Type B pancreatic cell (in vitro differentiated cells): ENCODE measurements at places on chromosomes 4 and X.
A peak's percentile ranks its signal among the peaks of the same experiment; 100 is the strongest.

- DNase-seq, result no peak
Observed at GRCh38 chrX:69133921-69134542, 31.2 kb downstream of the PJA1 start.

- DNase-seq, result no peak
Observed at GRCh38 chrX:129717892-129718291, 20.9 kb upstream of the XPNPEP2 start.

- DNase-seq, result no peak
Observed at GRCh38 chr4:84324303-84325245, 174.5 kb downstream of the NKX6-1 start.

DNA sequence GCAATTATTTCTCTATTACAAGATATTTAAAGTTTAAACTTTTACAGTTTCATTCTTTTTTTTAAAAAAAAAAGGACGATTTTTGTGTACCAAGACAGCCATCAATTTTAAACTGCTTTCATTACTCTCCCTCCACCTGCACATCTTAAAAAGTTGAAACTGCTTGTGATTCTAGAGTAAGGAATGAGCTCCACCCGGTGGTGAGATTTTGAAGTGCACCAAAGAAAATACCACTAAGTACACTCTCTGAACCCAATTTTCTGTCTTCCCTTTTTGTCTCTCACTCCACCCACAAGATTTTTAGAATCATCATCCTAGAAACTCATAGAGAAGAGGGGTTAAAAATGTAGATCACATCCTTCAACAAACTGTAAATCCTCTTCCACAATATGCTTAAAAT, 91.3 kb upstream of the WDR44 start:
- no peak for DNase-seq

- DNase-seq, result no peak
Observed at GRCh38 chr4:10240691-10241090, 124.1 kb upstream of the WDR1 start.

GRCh38 chr4:87633243-87633642, 16.8 kb upstream of the DMP1 start:
- DNase-seq, result no peak

- no peak for DNase-seq
Observed at GRCh38 chr4:60589425-60589824, 610.7 kb upstream of the ADGRL3 start.

- no peak for DNase-seq
Observed at GRCh38 chr4:77913348-77913747, 50.7 kb downstream of the MRPL1 start.

- DNase-seq, result no peak
Observed at GRCh38 chrX:41045960-41046567, 39.2 kb upstream of the USP9X start.

DNA sequence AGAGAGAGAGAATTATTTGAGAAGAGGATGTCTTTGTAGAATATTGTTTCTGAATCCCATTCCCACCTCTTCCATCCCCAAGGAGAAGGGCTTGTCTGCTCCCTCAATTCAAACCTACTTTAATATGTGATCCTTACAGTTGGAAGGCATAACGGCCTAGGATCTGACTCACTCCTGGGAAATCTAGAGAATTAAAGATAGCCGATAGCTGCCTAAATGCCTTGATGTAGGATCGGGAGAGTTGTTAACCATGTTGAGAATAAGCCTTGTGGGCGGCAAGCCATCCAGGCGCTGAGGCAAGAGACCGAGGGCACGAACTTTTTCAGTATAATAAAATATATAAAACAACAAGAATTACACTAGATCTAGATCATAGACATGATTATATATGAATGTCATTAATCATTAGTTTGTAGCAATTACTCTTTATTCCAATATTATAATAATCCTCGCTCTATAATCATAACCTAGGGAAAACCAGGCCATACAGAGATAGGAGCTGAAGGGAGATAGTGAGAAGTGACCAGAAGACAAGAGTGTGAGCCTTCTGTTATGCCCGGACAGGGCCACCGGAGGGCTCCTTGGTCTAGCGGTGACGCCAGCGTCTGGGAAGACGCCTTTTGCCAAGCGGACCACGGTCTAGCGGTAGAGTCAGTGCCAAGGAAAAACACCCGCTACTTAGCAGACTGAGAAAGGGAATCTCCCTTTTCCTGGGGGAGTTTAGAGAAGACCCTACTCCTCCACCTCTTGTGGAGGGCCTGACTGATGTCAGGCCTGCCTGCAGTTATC, 13.5 kb downstream of the EMCN start:
- DNase-seq, result no peak

GRCh38 chrX:9160698-9161329, 126.9 kb upstream of the FAM9B start:
- no peak for DNase-seq

DNA sequence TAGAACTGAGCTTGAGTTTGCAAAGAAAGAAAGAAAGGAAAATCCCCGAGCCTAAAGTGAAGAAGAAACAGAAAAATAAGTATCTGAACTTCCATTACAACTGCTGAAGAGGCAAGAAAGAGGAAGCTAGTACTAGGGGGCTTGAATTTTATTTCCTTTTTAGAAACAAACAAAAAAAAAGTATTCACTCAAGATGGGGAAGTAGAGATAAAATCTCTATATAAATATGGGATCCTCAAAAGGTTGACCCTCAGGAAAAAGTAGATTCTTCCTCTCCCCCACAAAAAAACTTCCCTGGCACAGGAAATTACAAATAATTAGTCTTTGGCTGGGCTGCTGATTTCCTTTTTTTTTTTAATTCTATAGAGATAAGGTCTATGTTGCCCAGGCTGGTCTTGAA, 16.0 kb downstream of the LRBA start:
- DNase-seq, result no peak

DNA sequence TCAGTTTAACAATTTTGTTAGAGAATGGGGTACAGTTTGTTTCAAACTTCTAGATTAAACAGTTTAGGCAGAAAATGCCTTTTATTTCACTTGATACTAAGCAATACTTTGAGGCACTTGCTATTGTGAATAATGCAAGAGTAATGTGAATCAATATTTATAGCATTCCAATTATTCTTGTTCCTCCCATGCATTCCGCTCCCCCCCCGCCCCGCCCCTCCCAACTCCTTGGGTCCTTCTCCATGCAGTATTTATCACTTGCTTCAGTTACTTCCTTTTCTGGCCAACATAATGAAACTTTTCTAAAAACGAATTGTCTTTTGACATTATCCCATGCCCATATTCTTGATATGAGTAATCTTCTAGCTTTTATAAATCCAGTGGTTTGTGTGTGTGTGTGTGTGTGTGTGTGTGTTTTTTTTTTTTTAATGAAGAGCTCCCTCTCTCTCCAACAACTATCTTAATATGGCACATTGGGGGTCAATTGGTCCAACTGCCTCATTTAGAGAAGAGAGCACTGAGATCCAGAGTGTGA, 1.6 kb downstream of the BANK1 start:
- DNase-seq, result no peak

DNA sequence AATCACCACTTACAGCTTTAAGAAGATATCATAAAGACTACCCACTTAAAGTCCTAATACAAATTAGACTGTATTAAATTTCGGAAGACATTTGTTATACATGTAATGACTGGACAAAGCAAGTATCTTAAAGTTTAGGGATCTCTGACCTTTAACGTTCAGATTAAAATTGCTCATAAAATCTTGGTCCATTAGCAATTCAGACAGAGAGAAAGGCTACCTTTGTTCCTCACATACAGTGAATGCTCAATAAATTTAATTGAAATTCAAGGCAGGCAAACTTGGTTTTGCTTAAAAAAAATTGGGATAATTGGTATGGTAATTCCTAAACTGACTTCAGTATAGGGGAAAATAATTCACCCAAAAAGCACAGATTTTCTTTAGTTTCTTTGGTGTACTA, 285.9 kb upstream of the EMCN start:
- no peak for DNase-seq

- peak; percentile 76 for DNase-seq
Observed at GRCh38 chr4:76585897-76586360, 150.9 kb downstream of the SHROOM3 start.

DNA sequence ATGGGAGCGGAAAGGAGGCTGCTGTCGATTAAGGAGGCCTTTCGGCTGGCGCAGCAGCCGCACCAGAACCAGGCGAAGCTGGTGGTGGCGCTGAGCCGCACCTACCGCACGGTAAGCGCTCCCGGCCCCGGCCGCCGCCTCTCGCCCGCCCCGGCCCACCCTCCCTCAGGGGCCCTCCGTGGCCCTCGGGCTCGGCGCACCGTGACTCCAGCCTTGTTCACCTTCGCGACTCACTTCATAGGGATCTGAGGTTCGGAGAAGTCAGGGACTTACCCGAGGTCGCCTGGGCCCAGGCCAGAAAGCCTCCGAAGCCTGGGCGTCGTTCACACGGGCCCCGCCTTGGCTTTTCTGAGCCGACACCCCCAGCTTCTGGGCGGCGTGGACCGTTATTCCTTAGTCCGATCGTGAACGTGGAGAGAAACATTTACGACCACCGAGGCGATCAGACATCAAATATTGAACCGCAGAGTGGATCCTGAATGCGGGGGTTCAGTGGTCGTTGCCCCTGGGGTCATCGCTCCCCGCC, 362 bp downstream of the NCAPG start:
- no peak for DNase-seq

DNA sequence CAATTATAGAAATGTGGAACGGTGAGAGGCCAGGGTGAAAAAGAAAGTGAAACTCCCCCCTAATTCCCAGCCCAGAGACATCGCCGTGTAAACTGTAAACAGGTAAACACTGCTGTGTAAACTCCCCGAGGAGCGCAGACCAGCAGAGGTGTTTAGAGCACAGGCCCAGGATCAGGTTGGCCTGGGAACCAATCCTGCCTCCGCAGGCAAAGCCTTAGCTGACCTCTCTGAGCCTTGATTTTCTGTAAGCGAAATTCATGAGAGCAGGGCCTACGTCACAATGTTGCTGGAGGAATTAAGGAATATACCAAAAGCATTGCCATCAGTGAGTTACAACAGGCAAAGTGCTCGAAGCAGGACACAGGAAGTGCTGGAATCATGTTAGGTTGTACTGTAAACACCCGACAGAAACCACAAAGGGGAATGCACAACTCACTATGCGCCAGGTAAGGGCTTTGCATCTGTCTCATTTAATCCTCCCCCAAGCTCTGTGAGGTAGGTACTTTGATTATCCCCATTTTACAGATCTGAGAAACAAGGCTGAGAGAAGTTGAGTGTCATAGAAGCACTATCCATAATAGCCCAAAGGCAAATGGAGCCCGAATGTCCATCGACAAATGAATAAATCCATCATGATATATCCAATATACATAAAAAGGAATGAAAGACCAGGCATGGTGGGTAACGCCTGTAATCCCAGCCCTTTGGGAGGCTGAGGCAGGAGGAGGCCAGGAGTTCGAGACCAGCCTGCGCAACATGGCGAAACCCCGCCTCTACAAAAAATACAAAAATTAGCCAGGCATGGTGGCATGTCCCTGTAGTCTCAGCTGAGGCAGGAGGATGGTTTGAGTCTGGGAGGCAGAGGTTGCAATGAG, 30.7 kb upstream of the KIAA0232 start:
- no peak for DNase-seq

DNA sequence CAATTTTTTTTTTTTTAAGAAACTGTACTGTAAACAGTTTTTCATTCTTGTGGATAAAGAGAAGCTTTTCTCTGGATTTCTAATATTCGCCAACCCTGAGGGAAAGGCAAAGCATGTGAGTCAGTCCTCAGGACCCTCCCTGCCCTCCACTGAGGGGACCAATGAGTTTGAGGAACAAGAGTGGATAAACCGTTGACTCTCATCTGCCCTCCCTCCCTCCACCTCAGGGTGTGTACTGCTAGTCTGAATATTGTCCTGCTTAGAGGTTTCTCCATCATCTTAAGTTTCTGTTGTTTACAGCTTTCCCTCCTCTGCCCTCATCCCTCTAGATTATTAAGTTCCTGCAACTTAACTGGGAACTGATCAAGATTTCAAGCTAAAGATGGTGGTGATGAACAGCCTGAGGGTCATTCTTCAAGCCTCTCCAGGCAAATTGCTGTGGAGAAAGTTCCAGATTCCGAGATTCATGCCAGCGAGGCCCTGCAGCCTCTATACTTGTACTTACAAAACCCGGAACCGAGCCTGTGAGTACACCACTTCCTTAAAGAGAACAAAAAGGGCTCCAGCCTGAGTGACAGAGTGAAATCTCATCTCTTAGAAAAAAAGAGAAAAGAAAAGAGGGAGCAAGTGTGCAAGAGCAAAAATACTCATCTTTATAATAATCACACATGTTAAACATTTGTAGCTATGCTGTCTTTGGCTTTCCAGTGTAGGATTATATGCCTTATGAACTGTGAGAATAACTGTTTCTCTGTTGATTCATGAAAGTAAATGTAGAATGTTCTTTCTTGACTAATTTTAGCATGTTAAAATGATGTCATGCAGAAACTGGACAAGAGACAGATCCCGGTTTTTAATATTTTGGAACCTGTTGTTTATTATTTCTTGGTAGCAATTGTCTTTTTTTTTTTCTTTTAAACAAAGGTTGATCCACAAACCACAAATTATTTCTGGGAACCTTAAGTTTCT, 11.9 kb downstream of the CA5B start:
- no peak for DNase-seq

- no peak for DNase-seq
Observed at GRCh38 chrX:103356130-103356798, at the start of gene TCEAL9. TSS of gene TCEAL9 (plus strand) at chrX:103356506. CDS start at chrX:103357685, 1,179 bp downstream.

DNA sequence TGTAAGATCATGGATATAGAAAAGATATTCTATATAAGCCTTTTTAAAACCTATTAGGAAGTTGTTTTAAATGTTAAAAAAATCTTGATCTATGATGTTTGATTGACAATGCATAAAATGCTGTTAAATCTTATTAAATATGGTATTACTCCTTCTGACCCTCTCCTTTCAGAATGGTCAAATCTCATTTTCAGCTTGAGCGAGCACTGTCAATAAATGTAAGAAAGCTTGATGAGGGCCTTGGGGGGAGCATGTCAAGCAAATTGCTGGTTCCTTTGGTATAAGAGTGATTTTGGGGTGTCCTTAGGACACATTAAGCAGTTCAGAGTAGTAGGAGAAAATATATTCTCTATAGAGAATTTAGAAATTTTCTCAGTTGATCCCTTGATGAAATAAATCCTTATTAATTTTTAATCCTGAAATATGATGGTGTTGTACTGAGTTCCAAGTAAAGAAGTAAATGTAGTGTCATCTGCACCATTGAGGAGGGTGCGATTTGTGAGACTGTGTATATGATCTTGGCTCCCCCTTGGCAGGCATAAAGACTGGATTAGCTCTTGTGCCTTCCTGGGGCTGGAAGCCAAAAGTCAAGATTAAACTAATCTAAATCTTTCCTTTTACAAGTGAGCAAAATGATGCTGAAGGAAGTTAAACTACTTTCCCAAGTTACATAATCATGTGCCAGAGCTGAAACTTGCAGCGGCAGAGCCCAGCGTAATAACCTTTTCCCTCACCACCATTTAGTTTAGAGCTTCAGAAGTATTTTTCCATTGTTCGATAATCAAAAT, 82.6 kb upstream of the ANK2 start:
- no peak for DNase-seq

DNA sequence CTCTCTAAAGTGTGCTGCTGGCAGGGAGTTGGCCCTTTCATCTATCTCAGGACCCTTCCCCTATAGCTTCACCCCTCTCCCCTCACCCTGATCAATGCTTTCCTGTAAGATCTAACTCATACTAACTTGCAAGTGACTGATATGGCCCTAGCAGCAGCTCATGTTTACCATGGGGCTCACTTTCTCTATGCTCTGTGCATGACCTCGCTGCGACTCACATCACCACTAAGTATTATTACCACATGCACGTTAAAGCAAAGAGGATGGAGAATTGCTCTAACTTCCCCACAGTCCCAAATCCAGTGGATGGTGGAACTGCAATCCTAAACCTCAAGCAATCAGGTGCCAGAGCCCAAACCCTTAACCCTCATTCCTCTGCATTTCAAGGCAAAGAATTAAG, 626.6 kb downstream of the MID1IP1 start:
- DNase-seq, result no peak
